ENCODE measurements at places on chromosomes 7 and 10.

DNA sequence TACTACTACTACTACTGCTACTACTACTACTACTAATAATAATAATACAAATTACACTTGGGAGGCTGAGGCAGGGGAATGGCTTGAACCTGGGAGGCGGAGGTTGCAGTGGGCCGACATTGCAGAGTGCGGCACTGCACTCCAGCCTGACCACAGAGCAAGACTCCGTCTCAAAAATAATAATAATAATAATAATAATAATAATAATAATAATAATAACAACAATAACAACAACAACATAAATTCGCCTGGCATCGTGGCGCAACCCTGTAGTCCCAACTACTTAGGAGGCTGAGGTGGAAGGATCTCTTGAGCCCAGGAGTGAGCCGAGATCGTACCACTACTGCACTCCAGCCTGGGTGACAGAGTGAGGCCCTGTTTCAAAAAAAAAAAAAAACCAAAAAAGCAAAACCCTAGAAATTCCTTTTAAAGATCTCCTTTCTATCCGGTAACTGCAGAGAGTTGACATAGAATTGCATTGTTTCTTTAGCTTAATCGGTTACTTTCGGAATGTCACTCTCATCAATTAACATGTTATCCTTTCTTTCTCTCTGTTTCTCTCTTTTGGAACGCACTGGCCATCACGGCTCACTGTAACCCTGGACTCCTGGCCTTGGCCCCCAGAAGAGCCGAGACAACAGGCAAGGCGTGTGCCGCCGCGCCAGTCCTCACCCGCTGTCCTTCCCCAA lies 972 bp downstream of the PHYH start:
- DNase-seq: no peak

- no peak for DNase-seq
Measured at GRCh38 chr7:120233338-120233737, 39.6 kb upstream of the KCND2 start.

DNA sequence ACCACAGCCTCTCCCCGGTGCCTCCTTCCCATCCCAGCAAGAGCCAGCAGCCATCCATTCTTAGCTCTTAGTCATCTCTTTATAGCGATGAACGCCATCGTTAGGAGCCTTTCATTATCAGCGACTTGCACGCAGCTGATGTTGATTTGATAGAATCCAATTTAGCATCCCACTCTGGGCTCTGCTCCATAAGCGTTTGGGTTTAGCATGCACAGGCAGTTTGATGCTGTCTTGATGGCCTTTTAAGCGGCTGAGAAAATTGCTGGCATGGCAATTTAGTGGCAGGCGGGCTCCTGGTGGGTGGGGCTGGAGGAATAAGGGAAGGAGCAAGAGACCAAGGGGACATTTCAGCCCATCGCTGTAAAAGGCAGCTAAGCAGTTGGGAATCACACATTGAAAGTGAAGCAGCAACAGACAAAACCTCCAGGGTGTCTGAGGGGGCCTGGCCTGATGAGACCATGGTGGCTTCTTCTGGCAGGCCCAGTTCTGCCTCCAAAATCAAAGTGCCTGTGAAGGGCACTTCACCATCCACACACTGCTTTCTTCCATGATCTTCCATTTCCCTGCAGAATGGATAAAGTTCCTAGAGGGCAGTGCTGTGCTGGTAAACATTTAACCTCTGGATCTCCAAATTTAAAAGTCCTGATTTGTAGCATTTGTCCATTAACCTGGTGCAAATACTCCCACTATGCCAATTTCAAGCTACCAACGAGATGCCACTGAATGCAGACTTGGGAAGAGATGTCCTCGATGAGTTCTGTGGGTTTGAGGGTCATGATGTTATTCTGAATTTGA lies 107.8 kb upstream of the PLXNA4 start:
- DNase-seq: no peak

GRCh38 chr10:115046686-115047236 lies 46.4 kb upstream of the ATRNL1 start:
- no peak for DNase-seq

GRCh38 chr10:22761569-22762220 lies 47.3 kb upstream of the PIP4K2A start:
- no peak for DNase-seq
